ENCODE measurements at places on chromosomes 2 and 18. TPM values are rescaled to one million over a fixed set of nuclear protein-coding genes. Genes with fewer than 3 reads are reported as not detected.

Gene TTR
- 2,952 TPM for total RNA-seq

Gene USP40
- total RNA-seq = 28.1 TPM

GRCh38 chr2:105287692-105288091 lies 41.8 kb downstream of the TGFBRAP1 start:
- no peak overlapping the region for H3K4me3 ChIP-seq
- no peaks in the 10 kb centered on the region for H3K4me1 ChIP-seq
- H3K36me3 ChIP-seq = peaks cover 38% of the 10 kb centered on the region
- H3K27me3 ChIP-seq = no peaks in the 10 kb centered on the region
- no peak for DNase-seq

Gene SLC8A1
- 4.0 TPM for total RNA-seq

DNA sequence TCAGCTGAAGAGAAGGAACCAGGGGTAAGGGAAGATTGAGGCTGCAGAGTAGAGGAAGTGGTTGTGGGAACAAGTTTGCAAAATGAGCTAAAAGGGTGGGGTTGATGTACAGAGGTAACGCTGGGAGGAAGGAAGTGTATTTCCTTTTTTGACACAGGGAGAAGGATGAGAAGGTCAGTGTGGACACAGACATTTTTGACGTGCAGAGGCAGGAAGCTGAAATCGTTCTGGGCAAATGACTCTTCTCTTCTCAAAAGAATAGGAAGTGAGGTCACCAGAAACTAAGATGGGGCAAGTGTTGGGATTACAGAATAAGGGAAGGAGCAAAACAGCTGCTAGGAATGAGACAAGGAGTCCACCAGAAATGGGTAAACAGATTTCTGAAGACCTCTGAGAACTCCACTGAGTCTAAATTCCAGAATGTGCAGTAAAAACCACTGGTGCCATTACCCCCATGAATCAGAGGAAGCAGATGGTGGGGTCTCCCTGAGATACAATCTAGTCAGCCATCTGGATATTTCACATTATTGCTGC lies 20.0 kb upstream of the RNF149 start:
- H3K4me1 ChIP-seq = no peaks in the 10 kb centered on the region
- peak overlapping the region; percentile 32 for H3K27ac ChIP-seq
- H3K27me3 ChIP-seq = no peaks in the 10 kb centered on the region

- DNase-seq = no peak
- no peaks in the 10 kb centered on the region for H3K27me3 ChIP-seq
- no peak overlapping the region for H3K4me3 ChIP-seq
These were observed 68.7 kb downstream of the RHBDD1 start for GRCh38 chr2:226904592-226904991.

GRCh38 chr18:77133051-77133834 lies 660 bp upstream of the MBP start:
- no peaks in the 10 kb centered on the region for H3K36me3 ChIP-seq
- peak overlapping the region; percentile 99 for H3K27ac ChIP-seq
- H3K4me3 ChIP-seq = peak overlapping the region; percentile 79

- no peaks in the 10 kb centered on the region for H3K27me3 ChIP-seq
- H3K4me3 ChIP-seq = no peak overlapping the region
These were observed 13.8 kb downstream of the TPGS2 start for GRCh38 chr18:36814994-36815393.

DNA sequence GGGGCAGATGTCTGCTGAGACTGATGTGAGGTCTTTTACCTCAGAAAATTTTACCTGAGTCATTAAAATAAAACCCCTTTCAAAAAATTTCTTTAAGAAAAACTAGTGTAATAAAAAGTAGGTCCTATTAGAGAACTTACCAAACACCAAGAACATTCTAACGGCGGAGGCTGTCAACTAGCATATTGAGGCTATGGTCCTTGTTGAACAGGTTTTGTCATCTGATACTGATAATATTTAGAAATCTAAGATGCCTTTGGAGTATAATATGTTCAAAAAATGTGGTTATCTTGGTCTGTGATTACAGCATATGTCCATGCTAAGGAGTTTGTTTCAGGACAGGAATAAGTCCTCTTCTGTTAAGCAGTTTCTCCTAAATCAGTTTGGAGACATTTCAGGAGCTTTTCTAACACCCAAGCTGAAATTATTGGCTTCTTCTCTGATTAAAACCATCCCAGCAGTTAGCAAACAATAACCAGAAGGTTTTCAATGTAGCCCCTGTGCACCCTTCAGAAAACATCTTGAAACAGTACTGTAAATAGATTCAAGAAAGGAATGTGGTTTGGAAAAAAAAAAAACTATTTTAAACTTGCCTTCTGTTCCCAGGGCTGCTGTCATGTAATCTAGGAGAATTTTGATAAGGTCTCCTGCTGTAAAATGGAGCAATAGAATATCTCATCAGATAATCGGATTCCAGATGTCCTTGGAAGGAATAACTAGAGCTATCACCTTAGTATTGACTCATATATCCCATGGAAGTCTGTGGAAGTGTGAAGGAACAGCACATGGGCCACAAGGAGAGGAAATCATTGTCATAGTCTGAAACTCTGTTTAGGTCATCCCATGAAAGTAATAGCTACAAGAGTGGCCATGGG lies 58.7 kb upstream of the B3GNT2 start:
- H3K27me3 ChIP-seq = no peaks in the 10 kb centered on the region
- H3K36me3 ChIP-seq = no peaks in the 10 kb centered on the region
- no peak overlapping the region for H3K27ac ChIP-seq
- H3K4me3 ChIP-seq = no peak overlapping the region

GRCh38 chr18:79576686-79577351 lies 102.8 kb upstream of the CTDP1 start:
- no peak overlapping the region for H3K27ac ChIP-seq
- H3K4me1 ChIP-seq = no peaks in the 10 kb centered on the region
- DNase-seq = peak; percentile 49
- H3K4me3 ChIP-seq = no peak overlapping the region
- H3K27me3 ChIP-seq = no peaks in the 10 kb centered on the region

DNA sequence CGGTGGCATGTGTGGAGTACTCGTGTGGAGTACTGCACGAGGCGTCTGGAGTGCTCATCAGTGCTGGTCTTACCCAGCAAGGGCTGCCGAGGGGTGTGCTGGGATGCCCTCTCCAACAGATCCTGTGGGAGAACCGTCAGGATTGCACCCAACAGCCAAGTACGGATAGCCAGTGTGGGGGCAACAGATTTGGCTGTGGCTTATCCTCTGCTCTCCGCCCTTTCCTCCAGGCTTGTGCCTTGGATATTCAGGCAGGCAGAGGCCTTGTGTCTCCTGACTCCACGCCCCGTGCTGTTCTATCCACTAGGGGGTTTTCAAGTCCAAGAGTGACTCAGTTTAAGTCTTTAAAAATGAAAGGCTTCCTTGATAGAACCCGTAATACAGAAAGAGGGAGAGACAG lies 321.0 kb upstream of the HS6ST1 start:
- no peaks in the 10 kb centered on the region for H3K4me1 ChIP-seq
- H3K27me3 ChIP-seq = no peaks in the 10 kb centered on the region
- no peak overlapping the region for H3K27ac ChIP-seq
- no peak overlapping the region for H3K4me3 ChIP-seq
- DNase-seq = no peak
- H3K36me3 ChIP-seq = no peaks in the 10 kb centered on the region

- H3K4me1 ChIP-seq = no peaks in the 10 kb centered on the region
- peaks cover 1% of the 10 kb centered on the region for H3K36me3 ChIP-seq
These were observed 32.4 kb downstream of the TTLL4 start for GRCh38 chr2:218743068-218743467.

GRCh38 chr2:135821190-135821589 lies 15.8 kb downstream of the LCT start:
- H3K27ac ChIP-seq = no peak overlapping the region
- DNase-seq = no peak
- no peaks in the 10 kb centered on the region for H3K4me1 ChIP-seq

Gene NEU2
- not detected for total RNA-seq

DNA sequence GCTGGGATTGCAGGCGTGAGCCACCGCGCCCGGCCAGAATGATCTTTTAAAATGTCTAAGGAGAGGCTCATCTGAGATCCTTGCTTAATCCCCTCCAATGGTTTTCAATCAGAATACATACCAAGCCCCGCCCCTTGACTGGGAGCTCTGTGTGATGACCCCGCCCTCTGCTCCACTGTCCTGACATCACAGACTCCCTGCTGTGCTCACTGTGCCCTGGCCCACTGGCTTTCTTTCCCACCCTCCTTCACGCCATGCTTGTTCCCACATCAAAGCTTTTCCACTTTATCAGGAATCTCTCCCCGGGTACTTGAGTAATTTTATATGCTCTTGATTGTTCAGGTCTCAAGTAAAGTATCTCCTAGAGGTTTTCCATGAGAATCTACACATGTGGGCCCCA lies 762.3 kb upstream of the ID2 start:
- H3K36me3 ChIP-seq = no peaks in the 10 kb centered on the region
- no peak overlapping the region for H3K27ac ChIP-seq
- H3K4me3 ChIP-seq = no peak overlapping the region
- no peak for DNase-seq
- no peaks in the 10 kb centered on the region for H3K4me1 ChIP-seq

DNA sequence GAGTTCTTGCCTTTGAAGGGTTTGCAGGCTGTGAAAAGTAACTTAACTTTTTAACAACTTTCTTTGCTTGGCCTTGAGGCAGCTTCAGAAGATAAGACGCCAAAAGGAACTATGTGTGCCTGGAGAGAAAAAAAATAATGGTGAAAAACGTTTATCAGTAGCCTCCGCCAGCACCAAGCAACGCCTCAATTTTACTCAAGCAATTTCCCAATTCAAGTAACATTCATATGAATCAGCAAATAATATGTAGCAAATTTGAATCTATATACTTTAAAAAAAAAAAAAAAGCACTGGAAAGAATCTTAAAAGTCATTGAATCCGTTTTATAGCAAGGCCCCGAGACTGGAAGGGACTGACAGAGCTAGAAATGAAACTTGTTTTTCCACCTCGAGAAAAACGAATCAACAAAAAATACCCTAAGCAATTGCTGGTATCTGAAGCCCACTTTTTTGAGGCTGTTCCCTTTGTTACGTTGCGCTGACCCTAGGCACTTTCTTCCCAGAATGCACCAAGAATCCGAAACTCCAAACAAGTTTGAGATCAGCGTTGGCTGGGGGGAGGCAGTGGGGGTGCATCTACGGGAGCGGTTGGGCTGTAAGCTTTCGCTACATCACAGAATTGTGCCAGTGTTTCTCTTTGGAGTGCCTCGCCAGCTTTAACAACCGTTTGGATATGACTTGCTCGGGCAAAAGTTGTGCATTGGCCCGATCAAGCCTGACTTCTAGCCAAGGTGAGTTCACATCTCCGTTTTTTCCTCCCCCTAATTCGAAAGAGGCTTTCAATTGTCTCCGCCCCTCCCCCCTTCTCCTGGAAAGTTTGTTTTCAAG lies 2.7 kb upstream of the TGIF1 start:
- peak overlapping the region; percentile 99 for H3K27ac ChIP-seq
- peak; percentile 69 for DNase-seq

Gene INPP5D
- 6.5 TPM for total RNA-seq

Gene ACMSD
- 87.3 TPM for total RNA-seq

GRCh38 chr2:78281164-78281563 lies 744.3 kb upstream of the REG3G start:
- no peaks in the 10 kb centered on the region for H3K27me3 ChIP-seq
- no peak overlapping the region for H3K4me3 ChIP-seq
- no peak for DNase-seq
- H3K4me1 ChIP-seq = no peaks in the 10 kb centered on the region
- no peaks in the 10 kb centered on the region for H3K36me3 ChIP-seq

- H3K4me1 ChIP-seq = no peaks in the 10 kb centered on the region
- DNase-seq = no peak
- H3K27ac ChIP-seq = no peak overlapping the region
- H3K27me3 ChIP-seq = peaks cover 3% of the 10 kb centered on the region
- no peak overlapping the region for H3K4me3 ChIP-seq
- H3K36me3 ChIP-seq = no peaks in the 10 kb centered on the region
These were observed 219.6 kb upstream of the RGPD4 start for GRCh38 chr2:107607054-107607453.

Gene RANBP2
- 41.5 TPM for total RNA-seq

- no peaks in the 10 kb centered on the region for H3K4me1 ChIP-seq
- no peak overlapping the region for H3K27ac ChIP-seq
- no peak overlapping the region for H3K4me3 ChIP-seq
- DNase-seq = peak; percentile 7
- H3K27me3 ChIP-seq = no peaks in the 10 kb centered on the region
These were observed 50.3 kb downstream of the GBX2 start for GRCh38 chr2:236117861-236118269.

DNA sequence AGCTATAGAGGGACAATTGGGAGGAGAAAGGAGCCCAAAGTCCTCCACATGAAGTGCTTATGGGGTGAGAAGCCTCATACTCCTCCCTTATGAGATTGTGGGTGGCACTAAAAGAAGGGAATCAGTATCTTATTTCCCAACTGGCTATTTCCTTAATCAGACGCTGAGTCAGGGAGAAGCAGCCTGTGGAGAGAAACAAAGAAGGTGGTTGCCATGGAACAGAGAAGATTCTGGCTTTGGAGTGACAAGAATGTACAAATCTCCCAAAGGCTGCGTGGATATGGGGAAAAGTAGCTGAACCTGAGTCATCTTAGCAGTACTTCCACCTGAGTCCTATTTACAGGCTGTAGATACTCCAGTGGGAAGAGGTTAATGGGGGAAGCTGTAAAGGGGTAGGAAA lies 115.8 kb upstream of the CWC22 start:
- DNase-seq = no peak
- no peaks in the 10 kb centered on the region for H3K36me3 ChIP-seq
- no peak overlapping the region for H3K4me3 ChIP-seq
- H3K27me3 ChIP-seq = no peaks in the 10 kb centered on the region

Gene CCDC148
- total RNA-seq = 0.12 TPM

Measured in right lobe of liver (tissue), 6 donors.